ENCODE measurements at places on chromosomes 1 and 21.
A peak's percentile ranks its signal among the peaks of the same experiment; 100 is the strongest.

DNA sequence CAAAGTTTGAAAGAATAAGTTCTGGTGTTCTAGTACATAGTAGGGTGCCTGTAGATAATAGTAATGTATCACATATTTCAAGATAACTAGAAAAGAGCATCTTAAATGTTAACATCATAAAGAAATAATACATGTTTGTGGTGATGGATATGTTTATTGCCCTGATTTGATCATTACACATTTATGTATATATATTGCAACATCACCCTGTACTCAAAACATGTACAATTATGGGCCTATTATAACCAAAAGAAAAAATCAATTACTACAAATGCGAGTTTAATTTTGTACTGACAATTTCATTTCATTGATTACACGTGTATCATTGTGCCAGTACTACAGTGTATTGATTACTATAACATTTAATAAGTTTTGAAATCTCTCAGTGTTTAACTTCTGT, 609.2 kb upstream of the BRINP3 start:
- DNase-seq, result no peak

DNA sequence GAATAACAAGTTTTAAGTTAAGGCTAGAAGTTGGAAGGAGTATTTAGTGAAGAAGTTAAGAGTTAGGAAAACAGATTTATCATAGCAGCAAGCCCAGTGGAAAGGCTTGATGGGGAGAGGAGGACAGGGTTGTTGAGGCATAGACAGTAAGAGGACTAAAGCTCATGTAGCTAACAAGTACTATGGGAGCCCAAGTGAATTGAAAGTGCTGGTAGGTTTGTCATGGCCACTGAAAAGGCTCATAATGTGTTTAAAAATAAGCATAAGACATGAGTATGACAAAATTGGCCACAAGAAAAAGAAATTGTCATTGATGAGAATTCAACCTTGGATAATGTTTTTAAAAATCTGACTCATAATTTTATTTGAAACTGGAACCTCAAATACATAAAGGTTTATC, 49.2 kb upstream of the CRB1 start:
- DNase-seq, result no peak

GRCh38 chr1:117093091-117093534, 28.4 kb downstream of the TRIM45 start:
- no peak for DNase-seq

- DNase-seq, result no peak
Observed at GRCh38 chr21:41821756-41822431, 55.0 kb upstream of the RIPK4 start.

DNA sequence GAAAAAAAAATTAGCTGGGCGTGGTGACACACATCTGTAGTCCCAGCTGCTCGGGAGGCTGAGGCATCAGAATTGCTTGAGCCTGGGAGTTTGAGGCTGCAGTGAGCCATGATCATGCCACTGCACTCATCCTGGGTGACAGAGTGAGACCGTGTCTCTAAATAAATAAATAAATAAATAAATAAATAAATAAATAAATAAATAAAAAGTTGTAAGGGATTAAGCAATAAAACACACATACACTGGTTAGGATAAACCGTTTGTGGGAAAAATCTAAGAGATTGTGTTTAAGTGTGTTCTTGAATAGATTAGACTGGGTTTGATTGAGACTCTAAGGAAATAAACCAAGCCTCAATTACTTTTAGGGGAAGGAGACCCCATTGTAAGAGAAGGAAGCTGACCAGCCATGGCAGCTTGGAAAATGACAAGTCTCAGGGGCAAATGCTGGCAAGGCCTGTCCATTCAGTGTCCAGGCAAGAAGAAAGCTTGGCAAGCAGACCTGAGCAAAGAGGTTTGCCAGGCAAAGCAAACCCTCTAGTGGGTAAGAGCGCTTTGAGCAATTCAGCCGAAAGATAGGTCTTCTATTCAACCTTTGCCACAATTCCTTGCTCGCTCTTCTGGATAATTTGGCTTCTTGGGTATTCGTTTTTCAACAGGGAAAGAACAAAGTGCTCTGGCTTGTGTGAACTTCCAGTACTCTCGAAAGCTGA, 106.9 kb upstream of the SERBP1 start:
- no peak for DNase-seq

DNA sequence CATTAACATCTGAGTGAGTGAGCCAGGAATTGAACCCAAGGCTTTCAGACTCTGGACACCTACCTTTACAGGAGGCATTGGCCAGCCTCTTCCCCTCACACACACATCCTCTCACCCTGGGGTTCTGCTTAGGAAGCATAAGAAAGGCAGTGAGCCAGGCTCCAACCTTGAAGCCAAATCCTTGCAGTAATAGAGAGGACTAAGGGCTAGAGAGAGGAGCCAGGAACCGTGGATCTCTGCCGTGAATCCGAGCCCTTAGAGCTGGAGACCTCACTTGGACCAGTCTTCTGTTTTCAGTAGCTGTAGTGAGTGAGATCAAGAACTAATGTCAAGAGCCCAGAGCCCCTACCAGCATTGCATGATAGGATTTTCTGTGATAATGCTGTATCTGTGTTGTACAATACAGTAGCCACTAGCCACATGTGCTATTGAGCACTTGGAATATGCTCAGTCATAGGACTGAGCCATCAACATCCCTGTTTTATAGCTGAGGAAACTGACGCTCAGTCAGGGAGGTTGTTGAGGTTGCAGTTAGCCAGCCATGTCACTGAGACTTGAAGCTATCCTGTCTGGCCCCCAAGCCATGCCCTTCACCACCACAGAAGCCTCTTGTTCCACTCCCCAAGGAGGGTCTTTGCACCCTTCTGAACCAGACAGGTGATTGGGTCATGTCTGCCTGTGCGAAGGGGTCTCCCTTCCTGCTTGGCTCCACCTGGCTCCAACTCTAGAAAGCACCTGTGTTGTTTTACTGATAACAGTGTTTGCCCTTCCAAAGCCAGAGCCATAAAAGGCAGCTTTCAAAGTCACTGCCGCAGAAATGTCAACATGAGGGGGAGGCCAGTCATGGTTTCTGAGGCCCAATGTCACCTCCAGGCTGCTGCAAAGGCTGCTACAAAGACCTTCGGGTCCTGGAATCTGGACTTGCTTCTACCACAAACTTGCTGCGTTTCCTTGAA, 101.1 kb upstream of the JUN start:
- no peak for DNase-seq

DNA sequence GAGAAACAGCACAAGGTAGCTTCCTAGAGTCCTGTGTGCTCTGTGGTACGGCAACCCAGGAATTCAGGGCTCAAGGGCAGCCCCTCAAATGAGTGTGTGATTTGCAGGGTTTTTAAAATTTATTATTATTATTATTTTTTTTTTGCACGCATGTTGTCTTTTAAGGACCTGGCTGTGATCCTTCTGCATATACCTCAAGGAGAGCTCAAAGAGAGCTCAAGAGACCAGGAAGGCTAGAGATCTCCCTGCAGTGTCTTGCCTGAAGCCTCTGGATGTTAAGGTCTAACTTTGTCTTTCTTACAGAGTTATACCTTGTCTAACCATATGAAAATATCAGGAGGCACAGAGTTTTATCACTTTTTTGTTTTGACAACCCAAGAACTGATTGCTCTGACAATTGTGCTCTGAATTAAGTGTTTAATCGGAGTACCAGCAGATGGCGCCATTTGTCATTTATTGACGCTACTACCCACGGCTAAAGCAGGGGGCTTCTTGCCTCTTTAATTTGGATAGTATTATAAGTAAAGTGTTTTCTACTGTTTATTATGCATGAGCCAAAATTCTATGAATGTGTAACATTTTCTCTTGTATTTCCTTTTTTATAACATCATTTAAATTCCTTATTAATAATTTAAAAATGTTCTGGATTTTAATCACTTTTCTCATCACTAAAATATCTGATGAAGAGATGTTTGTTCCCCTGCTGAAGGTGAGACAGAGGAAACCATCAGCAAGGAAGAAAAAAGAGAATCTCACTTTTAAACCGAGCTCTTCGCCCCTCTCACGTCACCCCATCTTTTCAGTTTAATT, 35.8 kb upstream of the LMO4 start:
- DNase-seq, result peak; percentile 54

DNA sequence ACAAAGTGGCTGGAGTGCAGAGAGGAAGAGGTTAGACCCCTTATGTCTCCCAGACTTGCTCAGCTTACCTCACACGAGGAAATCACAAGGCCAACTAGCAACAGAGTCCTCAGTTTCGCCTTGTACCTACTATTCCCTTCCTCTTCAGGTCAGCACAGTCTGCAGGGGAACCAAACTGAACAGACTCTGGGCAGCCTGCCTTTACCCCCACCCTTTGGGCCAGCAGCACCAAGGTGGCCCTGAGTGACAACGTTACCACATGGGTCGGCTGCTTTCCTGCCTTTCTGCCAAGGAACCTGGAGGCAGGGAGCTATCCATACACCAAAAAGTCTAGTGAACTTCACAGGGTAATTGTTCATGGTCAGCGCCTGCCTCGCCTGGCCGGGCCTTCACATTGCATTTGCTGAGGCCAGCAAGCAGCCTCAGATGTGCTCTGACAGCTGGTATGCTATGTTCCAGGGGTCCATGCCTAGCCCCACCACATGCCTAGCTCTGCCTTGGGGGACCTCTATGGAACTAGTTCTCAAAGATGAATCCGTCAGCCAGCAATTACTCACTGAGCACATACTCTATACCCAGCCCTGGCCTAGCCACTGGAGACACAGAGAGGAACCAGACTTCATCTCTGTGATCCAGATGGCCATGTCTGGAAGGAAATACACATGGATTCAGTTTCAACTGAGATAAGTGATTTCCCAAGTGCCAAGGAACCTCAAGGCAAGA, 69.6 kb downstream of the DMAP1 start:
- DNase-seq, result no peak

- DNase-seq, result no peak
Observed at GRCh38 chr21:33036430-33037162, 10.9 kb downstream of the OLIG2 start.

GRCh38 chr1:182668521-182669054, 15.8 kb downstream of the RGS8 start:
- DNase-seq, result no peak

GRCh38 chr1:44390277-44390676, 14.8 kb upstream of the RNF220 start:
- no peak for DNase-seq

DNA sequence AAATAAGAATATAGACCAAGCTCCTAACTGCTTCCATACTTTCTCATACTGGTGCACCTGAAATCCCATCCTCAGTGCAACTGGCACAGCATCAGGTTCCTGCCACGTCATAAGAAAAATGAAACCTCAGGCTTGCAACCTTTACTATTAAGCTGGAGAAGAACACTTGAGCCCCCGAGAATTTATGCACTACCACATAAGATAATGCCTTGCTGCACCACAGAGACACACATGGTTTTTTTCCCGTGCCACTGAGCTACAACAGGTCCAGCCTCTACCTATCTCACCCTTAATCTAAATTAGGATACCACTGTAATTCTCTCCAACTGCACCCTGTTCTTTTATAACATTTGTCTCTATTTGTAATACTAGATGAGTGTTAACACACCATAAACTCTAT, 174.5 kb downstream of the DENND1B start:
- DNase-seq, result no peak

- DNase-seq, result no peak
Observed at GRCh38 chr1:51285055-51285454, 45.3 kb downstream of the TTC39A start.

- DNase-seq, result no peak
Observed at GRCh38 chr1:92754000-92754718, 30.7 kb downstream of the EVI5 start.

GRCh38 chr1:152473887-152474537, 36.6 kb upstream of the LCE5A start:
- no peak for DNase-seq

GRCh38 chr1:115210302-115210711, 121.0 kb upstream of the TSPAN2 start:
- no peak for DNase-seq

- DNase-seq, result no peak
Observed at GRCh38 chr1:77047978-77048614, 171.1 kb downstream of the PIGK start.

GRCh38 chr1:39996396-39997004, 41.6 kb downstream of the MFSD2A start:
- DNase-seq, result no peak

GRCh38 chr21:34997294-34997693, 51.8 kb downstream of the RUNX1 start:
- no peak for DNase-seq

- DNase-seq, result no peak
Observed at GRCh38 chr1:19577561-19577960, 66.5 kb upstream of the NBL1 start.

DNA sequence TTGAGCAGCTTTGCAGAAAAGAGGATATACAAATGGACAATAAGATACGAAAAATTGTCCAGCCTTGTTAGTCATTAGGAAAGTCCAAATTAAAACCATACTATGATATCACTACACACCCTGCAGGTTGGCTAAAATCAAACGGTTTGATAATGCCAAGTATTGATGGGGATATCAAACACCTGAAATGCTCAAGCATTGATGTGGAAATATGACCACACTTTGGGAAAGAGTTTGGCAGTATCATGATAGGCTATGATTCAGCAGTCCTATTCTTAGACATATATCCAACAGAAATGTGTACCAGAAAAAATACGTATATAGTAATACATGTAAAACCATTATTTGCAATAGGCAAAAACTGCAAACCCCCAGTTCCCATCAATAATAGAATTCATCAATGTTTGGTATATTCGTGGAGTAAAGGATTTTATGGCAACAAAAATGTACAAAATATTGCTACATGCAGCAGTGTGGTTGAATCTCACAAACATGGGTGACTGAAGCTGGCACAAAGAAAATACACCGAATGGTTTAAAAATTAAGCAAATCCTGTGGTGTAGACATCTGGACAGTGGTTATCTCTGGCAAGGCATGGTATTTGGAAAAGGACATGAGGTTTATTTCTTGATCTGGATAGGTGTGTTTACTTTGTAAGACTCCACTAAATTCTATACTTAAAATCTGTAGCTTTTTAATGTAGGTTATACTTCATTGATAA, 243.2 kb downstream of the FGGY start:
- no peak for DNase-seq

DNA sequence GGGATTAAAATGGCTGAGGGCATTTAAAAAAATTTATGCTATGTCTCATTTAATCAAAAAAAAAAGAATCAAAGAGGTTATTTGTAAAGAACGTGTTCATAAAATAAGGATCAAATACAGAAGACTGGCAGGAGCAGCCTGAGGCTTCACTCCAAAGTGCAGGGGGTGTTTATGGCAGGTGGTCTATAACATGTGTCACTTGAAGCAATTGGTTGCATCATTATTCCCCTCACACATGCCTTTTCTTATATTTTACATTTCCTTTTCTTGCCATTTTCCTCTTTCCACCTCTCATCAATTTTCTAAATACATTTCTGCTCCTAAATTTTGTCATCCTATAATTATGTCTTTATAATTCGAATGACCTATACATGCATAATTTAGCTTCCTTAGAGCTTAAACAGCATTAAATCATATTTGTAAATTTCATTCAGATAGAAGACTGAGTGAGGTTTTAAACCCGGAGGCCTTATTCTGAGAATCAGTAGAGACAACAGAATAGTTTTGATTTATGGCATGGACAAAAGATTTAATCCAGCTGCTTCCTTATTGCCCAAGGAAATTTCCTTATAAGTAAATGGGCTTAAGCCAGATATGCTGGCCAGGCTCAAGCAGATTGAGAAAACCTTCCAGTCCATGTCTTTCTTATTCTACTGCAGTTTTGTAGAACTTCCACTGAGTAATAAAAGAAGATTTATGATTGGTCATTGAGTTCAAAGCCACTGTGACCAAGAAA, 322.8 kb downstream of the TGFB2 start:
- no peak for DNase-seq

Data from stimulated activated CD4-positive, alpha-beta T cell treated with anti-CD3 and anti-CD28 coated beads, Interleukin-1b, Interleukin-23, amount 100 ng/mL, for 4 hours (primary cell).